Right hindlimb (tissue), 1 donor: ENCODE measurements at places on chromosomes 16 and 17.

GRCh38 chr16:10987361-10988163, 43.2 kb downstream of the CLEC16A start:
- DNase-seq = no peak

- DNase-seq = no peak
Observed at GRCh38 chr16:46768809-46769208, 20.7 kb upstream of the MYLK3 start.

DNA sequence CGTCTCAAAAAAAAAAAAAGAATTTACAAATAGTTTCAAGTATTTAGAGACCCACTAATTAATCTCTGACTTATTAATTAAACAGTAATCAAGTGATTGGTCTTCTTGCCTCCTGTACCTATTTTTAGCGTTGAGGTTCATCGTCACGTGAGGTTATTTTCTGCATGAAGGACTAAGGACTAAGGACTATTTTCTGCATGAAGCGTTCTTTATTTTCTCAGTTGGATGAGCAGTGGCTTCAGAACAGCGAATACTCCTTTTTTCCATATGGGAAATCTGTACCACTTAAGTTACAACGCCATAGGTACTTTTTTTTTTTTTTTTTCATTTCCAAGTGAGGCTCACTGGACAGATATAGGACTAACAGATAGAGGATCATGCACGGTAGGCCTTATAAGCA, 224.9 kb downstream of the CNTNAP4 start:
- no peak for DNase-seq

GRCh38 chr16:14672403-14672971, 21.6 kb downstream of the PLA2G10 start:
- DNase-seq = no peak

DNA sequence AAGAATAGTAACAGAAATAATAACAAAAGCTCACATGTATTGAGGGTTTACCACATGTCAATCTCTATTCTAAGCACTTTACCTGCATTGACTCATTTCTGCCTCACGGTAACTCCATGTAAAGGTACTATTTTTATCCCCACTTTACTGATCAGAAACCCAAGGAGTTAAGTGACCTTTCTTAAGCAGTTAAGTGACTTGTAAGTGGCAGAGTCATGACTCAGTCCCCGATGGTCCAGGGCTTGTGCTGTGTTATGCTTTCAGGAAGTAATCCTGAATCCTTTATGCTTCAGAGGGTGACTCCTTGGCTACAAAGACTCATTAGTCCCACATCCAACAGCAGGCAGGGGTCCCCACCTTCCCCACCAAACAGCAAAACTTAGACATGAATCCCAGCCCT, 66.5 kb downstream of the MRM1 start:
- DNase-seq = no peak

GRCh38 chr16:81582655-81583441, 138.2 kb downstream of the CMIP start:
- no peak for DNase-seq

GRCh38 chr17:17375841-17376240, 72.7 kb downstream of the NT5M start:
- DNase-seq = no peak

DNA sequence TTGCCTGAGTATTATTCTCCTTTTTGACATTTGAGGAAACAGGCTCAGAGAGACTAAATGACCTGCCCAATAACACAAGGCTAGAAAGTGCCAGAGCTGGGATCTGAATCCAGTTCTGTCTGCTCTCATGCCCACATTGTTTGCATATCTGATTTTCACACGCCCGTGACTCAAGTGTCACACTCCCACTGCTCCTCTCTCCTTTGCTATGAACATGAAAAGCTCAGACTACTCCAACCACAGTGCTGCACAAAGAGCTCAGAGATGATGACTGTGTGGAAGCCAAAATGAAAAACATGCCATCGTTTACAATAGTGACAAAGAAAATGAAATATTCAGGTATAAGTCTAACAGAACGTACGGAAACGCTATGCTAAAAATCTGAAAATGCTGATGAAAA, 107.9 kb downstream of the SMG6 start:
- DNase-seq = no peak

- no peak for DNase-seq
Observed at GRCh38 chr17:44383861-44384260, 5.6 kb downstream of the ITGA2B start.

DNA sequence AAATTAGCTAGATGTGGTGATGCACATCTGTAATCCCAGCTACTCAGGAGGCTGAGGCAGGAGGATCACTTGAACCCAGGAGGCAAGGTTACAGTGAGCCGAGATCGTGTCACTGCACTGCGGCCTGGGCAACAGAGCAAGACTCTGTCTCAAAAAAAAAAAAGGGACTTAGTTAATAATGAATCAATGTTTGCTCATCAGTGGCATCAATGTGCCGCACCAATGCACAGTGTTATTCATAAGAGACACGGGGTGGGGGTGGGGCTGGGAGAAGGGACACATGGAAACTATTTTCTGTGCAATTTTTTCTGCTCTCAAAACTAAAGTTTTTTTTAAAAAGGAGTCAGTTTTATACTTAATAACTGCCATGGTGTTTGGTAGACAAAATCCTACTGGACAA, 6.8 kb upstream of the ATP2C2 start:
- DNase-seq = no peak

- DNase-seq = no peak
Observed at GRCh38 chr16:85479972-85480726, 133.0 kb upstream of the GSE1 start.

DNA sequence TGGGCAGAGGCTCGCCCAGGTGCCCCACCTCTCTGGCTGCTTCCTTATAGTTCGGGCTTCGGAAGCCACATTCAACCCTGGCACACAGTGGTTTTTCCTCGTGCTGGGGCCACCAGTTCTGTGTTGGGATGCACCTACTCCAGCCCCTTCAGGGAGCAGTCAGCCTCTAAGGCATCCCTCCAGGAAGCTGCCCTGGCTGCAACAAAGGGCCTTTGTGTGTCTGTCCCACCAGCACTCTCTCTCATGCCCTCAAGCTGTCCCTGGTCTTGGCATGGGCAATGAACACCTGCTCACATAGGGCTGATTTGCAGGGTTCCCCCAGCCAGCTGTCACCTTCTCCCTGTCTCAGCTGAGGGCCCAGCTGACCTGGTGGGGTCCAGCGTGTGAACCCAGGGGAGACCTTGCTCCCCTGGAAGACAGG, 754 bp upstream of the NOXO1 start:
- peak; percentile 58 for DNase-seq

DNA sequence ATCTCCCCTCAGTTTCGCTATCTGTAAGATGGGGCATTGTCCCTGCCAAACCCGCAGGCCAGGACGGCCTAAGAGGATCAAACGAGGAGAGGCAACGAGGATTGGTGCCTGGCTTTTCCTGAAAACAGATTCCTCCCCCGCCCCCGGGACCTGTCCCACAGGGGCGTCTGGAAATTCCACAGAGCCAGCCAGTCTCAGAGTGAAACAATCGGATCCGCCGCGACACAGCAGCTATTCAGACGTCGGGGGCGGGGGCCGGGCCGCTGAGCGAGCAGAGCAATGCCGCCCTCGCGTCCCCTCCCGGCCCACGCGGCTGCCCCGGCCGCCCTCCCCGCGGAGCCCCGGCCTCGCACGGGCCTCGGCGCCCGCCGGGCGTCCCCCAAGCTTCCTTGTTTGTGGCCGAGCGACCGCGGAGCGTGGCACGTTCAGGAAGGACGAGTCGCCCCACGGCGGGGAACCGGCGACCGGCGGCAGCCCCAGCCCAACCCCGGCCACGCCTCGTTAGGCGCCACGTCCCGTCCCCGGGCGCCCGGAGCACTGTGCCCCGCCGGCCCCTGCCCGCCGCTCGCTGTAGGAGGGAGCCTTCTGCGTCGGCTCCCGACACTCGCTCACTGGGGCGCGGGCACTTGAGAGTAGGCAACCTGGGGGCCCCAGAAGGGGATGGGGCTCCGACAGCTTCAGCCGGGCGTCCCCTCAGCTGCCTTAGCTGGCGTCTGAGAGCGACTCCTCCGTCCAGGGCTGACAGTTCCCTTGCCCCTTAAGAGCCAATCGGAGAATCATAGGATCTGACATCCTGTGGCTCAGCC, 29.6 kb upstream of the PHOSPHO1 start:
- peak; percentile 75 for DNase-seq

DNA sequence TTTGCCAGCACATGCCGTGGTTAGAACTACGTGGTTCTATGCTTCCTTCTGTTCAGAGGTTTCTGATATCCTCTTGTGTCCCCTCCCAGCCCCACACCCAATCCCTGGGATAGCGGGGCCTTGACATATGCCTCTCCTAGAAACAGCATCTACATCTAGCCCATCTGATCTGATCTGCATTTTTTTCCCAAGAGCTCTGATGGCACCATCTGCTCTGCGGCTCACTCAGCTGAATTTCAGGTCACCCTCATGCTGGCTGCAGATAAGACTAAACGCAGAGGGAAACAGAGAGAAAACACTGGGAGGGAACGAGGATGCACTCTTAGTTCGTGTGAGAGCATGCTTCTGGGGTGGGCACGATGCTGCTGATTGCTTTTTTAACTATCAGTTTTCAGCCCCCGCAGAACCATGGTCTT, 10.7 kb downstream of the WIPI1 start:
- DNase-seq = no peak

DNA sequence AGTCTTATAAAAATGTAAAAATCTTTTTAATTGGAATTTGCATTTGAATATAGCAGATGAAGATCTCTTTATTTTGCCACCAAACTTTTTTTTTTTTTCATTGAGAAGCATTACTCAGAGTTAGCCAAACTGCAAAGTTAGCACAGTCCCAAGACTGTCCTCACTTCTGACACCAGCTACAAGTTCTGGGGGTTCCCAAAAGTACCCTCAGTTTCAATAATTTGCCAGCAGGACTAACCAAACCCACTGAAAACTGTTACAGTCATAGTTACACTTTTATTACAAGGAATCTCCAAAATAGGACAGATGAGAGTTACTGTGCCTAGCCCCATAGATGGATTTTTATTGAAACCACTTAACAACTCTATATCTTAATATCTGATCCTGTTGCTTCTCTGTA, 144.1 kb downstream of the CHD9 start:
- DNase-seq = no peak

GRCh38 chr17:80260791-80261158, at the start of gene RNF213:
Gene RNF213 (plus strand): TSS chr17:80260852. CDS start chr17:80263682, 2,830 bp downstream.
- peak; percentile 57 for DNase-seq

DNA sequence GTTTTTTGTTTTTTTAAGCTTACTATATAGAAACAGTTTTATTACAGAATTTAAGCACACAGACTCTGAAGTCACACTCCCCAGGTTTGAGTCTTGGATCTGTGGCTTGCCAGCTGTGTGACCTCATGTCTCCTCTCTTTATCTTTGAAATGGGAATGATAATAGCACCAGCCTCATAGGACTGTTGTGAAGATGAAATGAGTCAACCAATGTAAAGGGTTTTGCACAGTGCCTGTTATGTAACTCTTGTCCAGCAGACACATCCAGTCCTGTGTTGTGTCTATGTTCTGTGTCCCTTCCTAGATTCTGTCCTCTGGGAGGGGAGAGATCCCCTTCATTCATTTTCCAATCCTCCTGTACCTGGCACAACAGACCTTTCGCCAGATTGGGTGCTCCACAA, 3.1 kb upstream of the CPD start:
- DNase-seq = no peak

DNA sequence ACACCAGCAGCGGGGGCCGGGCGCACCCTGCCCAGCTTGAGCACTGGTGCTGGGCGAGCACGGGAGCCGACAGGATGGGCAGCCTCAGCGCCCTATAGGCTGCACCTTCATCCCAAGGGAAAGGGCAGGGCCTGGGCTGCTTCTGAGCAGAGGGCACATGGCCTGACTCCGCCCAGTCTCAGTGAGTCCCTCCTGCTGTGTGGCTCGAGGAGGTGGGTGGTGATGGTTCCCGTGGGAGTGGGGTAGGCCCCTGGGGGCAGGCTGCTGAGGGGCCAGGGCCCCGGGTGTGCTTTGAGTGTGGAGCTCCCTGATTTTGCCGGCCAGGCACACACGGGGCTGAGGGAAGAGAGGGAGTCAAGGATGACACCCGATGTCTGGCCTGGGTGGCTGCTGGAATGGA, 37.9 kb downstream of the TSC2 start:
- no peak for DNase-seq

DNA sequence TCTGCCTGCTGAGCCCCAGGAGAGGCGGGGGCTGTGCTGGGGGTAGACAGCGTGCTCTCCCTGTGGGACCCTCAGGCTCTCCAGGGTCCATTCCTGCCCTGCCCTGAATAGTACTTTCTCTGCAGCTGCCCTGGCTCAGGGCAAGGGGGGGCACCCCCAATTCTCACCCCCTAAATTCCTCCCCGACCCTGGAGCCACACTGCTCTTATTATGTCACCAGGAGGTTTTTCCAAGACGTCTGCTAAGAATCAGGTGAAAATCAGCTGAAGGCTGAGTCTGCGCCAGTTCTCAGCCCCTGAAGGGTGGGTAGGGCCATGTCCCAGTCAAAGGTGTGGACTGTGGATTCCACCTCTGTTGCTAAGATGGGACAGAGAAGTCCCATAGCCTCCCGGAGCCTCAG, 49.9 kb upstream of the MAP3K14 start:
- no peak for DNase-seq

GRCh38 chr17:44775838-44776621, 17.2 kb downstream of the ADAM11 start:
- DNase-seq = peak; percentile 96

GRCh38 chr16:89695086-89695874, 6.2 kb downstream of the SPATA2L start:
- peak; percentile 17 for DNase-seq

DNA sequence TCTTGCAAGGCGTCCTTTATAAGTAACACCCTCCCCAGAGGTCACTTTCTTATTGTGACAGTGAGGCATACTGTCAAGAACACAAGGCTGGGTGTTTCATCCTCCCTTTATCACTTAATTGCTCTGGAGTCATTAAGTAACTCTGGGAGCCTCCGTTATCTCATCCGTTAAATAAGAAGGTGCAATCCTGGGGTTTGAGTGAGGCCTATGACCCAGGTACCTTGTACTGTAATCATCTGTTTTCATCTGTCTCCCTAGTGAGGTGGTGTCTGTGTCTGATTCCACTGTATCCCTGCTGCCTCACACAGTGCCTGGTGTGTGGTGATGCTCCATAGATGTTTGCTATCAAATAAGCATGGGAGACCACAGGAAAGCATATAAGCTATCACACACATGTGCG, 17.7 kb downstream of the TNS4 start:
- no peak for DNase-seq

- no peak for DNase-seq
Observed at GRCh38 chr16:13315642-13316427, 414.4 kb downstream of the SHISA9 start.

DNA sequence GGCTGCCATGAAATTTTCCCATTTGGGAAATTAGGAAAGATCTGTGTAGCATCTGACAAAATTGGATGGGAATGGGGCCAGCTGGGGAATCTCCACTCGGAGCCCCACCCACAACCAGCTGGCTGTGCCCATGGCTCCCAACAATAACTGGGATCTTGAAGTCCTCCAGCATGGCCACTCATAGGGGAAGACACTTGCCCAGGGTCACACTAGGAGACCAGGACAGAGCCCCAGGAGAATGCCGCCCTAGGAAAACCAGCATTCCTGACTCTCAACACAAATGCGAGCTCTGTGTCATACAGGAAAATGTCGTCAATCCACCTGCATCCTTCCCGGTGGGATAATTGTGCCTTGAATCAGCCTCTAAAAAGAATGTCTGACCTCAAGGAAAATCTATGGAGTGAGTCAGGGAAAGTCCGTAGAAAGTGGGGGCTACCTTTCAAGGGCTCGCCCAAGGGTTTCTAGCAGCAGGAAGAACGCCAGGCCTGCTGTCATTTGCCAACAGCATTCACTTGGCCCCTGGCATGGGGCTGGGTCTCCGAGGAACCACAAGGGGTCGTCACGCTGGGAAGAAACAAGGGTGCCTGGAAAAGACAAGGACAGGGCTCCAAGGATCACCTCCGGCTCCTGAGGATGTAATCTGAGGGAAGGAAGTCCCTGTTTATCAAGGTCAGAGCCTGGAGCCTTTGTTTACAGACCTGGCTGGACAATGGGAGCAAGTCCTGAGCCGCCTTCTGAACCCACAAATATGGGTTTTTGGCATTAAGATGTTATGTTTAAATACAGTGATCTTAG, 15.9 kb downstream of the CDH5 start:
- DNase-seq = no peak
